Right renal cortex interstitium (tissue), 3 donors: ENCODE measurements at places on chromosomes 11 and 22. TPM values are rescaled to one million over a fixed set of nuclear protein-coding genes. Genes with fewer than 3 reads are reported as not detected.

DNA sequence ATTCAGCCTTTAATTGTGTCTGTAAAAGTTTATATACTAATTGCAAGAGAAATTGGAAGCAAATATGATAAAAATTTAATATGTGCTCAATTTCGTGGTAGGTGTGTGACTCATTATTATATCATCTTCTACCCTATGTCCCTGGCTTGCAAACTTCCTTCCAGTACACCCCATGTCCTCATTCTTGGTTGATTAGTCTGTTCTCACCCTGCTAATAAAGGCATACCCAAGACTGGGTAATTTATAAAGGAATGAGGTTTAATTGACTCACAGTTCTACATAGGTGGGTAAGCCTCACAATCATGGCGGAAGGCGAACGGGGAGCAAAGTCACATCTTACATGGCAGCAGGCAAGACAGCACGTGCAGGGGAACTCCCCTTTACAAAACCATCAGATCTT lies 11.9 kb downstream of the MRGPRX3 start:
- DNase-seq = no peak

- DNase-seq = peak; percentile 8
Measured at GRCh38 chr11:26134481-26135355, 197.2 kb upstream of the ANO3 start.

- no peak for DNase-seq
Measured at GRCh38 chr11:33930317-33931021, 38.6 kb upstream of the LMO2 start.

- no peak for DNase-seq
Measured at GRCh38 chr11:92101920-92102319, 122.7 kb upstream of the FAT3 start.

DNA sequence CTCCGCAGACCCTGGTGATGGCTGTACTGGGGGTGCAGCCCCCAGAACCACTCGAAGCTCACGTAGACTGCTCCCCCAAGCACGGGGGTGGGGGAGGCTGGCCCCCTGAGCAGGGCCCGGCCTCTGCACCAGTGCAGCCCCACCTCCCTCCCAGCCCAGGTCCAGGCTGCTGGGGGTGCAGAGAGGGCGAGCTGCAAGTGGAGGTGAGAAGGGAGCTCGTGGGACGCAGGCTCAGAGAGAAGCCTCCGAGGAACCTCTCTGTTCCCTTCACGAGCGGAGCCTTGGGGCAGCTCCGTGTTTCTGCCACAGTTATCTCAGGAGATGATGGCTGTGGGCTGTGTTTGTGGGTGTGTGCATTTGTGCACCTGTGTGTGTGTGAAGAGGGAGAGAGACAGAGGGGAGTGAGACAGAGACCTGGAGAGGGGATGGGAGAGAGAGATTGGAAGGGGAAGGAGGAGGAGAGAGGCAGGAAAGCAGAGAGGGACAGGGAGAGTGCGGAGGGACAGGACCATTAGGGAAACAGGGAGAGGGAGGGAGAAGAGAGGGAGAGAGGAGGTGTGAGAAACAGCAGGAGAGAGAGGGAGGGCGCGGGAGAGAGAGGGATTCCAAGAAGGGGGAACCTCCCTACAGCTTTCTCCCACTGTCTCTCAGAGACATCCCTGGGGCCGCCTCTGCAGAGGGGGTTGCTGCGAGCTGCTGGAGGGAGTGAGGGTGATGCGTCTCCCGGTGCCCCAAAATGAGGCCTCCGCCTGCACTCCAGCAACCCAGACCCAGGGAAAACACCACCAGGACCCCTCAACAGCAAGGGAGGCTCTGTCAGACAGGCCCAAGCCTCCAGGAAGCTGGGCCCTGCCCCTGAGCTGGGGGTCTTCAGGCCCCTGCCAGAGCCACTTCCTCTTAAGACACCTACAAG lies 1488.6 kb downstream of the BRD1 start:
- DNase-seq = no peak

GRCh38 chr22:48241658-48242057 lies 1479.2 kb downstream of the TBC1D22A start:
- no peak for DNase-seq

- DNase-seq = no peak
Measured at GRCh38 chr22:40862537-40862936, 624 bp upstream of the DNAJB7 start.

DNA sequence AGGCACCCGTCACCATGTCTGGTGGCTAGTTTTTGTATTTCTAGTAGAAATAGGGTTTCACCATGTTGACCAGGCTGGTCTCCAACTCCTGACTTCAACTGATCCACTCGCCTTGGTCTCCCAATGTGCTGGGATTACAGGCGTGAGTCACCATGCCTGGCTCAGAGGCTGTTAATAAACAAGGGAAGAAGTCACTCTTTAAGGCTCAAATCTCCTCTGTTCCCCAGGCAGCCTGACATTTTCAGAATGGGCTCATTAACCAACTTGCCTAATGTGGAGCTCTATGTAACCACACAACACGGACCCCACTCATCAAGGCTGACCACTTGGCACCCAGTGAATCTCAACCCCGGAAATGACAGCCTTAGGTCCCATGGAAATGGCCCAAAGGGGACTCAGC lies 24.1 kb downstream of the APOL3 start:
- no peak for DNase-seq

- DNase-seq = no peak
Measured at GRCh38 chr11:13348305-13348704, 70.7 kb downstream of the BMAL1 start.

GRCh38 chr11:59560702-59561473 lies 49.5 kb downstream of the OR4D9 start:
- DNase-seq = no peak

ZDHHC8 gene
- polyA plus RNA-seq = 27.1 TPM

KCNJ1 gene
- polyA plus RNA-seq = 101 TPM

SPTBN2 gene
- polyA plus RNA-seq = 65.8 TPM

OR52E5 gene
- not detected for polyA plus RNA-seq

CCDC73 gene
- polyA plus RNA-seq = 0.23 TPM

MAPK8IP2 gene
- polyA plus RNA-seq = 0.41 TPM

THRSP gene
- polyA plus RNA-seq = 0.40 TPM
